Fibroblast of skin of right biceps (primary cell): ENCODE measurements at places on chromosomes 16 and 17.

DNA sequence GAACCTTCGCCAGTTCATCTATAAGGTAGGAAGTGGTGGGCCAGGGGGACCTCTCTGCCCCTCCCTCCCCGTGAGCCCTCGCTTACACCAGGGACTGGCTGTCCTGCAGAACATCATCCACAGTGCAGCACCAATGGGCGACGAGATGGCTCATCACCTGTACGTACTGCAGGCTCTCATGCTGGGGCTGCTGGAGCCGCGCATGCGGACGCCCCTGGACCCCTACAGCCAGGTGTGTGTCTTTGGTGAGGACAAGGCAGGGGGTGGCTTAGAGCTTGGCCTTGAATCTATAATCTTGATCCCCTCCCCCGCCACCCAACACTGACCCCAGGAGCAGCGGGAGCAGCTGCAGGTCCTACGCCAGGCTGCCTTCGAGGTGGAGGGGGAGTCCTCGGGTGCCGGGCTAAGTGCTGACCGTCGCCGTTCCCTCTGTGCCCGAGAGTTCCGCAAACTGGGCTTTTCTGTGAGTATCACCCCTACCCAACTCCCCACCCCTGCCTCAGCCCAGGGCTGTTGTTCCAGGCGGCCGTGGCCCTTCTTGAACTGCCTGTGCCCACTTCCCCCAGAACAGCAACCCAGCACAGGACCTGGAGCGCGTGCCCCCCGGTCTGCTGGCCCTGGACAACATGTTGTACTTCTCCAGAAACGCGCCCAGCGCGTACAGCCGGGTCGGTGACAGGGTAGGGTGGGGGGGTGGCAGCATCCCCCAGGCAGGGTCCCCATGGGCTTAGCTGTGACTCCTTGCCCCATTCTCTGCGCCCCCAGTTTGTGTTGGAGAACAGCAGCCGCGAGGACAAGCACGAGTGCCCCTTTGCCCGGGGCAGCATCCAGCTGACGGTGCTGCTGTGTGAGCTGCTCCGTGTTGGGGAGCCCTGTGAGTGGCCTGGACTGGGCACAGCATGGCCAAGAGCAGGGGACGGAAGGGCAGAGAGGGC, 2.7 kb downstream of the ELMO3 start:
- no peak for DNase-seq

GRCh38 chr17:56034197-56034635, 119.1 kb upstream of the ANKFN1 start:
- no peak for DNase-seq

- peak; percentile 83 for DNase-seq
Measured at GRCh38 chr16:31474173-31474714, 2.3 kb downstream of the TGFB1I1 start.

- no peak for DNase-seq
Measured at GRCh38 chr16:67780847-67781564, 25.4 kb downstream of the RANBP10 start.

- DNase-seq = no peak
Measured at GRCh38 chr16:12459391-12460063, 344.2 kb downstream of the CPPED1 start.

GRCh38 chr16:78251115-78251514, 151.7 kb downstream of the WWOX start:
- DNase-seq = no peak

DNA sequence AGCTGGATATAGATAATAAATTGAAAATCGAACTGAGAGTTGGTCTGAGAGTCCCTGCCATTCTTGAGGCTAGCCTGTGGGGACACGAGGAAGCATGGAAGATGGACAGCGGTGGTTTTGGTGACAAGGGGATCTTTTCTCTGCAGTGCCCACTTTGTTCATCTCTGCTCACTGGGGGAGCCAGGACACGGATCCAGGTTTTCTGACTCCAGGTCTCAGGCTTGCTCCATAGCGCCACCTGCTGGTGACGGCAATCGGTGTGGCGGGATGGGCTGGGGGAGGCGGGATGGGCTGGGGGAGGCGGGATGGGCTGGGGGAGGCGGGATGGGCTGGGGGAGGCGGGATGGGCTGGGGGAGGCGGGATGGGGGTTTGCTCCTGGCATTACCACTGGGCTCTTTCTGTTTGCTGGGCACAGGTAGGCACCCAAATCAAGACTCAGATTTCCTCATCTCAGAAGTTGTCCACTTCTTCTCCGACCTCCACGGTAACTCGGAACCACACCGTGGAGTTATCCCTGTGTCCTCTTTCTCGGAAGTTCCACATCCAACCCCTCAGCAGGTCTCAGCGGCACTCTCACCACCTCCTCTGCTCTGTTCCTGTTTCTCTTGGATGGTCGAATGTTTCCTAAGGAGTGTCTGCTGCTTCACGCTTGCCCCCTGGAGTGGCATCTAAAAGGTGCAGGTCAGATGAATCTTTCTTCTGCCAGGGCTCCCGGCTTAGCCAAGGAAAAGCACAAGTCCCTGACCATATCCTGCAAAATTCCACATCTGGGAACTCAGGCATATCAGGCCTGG, 142.4 kb downstream of the CYLD start:
- no peak for DNase-seq

GRCh38 chr17:12637015-12637414, 28.7 kb upstream of the MYOCD start:
- peak; percentile 98 for DNase-seq

GRCh38 chr16:8391257-8391656, 199.1 kb downstream of the TMEM114 start:
- no peak for DNase-seq

DNA sequence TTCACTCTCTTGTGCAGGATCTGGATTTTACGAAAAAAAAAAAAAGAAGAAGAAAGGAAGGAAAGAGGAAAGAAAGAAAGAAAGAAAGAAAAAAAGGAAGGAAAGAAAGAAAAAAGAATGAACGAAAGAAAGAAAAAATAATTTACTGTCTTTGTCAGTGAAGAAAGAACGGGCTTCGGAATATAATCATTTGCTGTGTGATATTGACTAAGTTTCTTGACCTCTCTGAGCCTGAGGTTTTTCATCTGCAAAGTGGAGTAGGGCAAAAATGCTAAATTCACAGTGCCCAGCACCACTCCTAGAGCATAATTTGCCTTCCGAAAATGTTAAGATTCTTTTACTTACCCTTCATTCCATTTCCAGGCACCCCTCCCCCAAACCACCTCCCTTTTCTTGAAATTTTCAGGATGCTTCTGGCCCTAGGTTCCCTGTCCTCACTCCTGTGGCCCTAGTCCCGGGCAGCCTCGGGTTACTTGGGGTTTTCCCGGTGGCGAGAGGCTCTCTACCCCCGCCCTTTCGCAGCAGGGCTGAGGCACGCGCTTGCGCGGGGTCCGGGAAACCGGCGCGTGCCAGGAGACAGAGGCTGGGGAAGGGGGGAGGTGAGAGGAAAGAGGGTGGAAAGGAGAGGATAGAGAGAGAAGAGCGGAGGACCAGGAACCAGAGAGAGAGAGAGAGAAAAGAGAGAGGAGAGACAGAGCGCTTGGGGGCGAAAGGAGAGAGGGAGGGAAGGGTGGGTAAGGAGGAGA, at the start of gene CNTNAP1:
Gene CNTNAP1, plus strand, starts transcription at position 556 of the 746 bp plus-strand sequence. CDS start 299 bp downstream, outside the sequence.
- DNase-seq = peak; percentile 83

DNA sequence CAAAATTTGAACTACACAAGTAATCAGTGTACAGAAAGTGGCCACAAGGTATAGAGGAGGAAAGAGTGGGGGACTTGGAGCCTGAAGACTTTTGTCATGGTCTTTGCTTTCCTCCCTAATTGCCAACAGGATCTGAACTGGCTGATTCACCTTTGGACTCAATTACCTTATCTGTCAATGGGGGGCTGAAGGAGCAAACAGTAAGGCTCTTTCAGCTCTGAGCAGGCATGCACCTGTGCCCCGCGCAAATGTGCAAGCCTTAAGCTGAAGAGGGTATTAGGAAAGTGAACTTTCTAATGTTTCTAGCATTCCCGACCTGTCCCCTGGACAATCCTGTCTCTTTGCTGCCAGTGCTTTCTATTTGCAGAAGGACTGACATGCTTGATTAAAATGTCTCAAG, 302.7 kb downstream of the CA10 start:
- no peak for DNase-seq

GRCh38 chr17:66309793-66310192, 7.4 kb downstream of the PRKCA start:
- no peak for DNase-seq

GRCh38 chr17:4365628-4366326, 698 bp downstream of the UBE2G1 start:
- no peak for DNase-seq

DNA sequence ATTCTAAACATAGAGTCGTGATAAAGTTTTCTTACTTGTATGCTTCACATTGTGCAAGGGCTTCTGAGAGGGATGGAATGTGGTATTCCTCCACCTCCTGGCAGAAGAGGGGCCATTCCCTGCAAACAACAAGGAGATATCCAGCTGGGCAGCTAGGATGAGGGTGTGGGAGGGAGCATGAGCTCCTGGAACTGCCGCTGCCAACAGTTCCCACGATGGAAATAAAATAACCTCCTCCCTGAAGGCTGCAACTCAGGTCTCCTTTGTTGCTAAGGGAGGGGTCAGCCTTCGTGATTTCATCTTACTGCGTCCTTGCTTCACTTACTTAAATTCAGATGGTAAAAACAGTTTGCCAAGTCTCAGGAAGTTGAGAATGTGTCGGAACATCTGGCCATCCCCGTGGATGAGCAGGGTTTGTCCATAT, 15.6 kb downstream of the PLEKHG4 start:
- DNase-seq = peak; percentile 40

- DNase-seq = no peak
Measured at GRCh38 chr16:57993897-57994296, 6.6 kb downstream of the ZNF319 start.

DNA sequence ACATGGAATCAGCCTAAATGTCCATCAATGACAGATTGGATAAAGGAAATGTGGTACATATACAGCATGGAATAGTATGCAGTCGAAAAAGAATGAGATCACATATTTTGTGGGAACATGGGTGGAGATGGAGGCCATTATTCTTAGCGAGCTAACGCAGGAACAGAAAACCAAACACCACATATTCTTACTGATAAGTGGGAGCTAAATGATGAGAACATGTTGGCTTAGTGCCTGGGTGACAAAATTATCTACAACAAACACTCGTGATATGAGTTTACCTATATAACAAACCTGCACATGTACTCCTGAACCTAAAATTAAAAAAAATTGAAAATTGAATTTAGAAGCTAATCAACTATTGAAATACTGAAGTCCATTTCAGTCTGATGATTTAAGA, 6.1 kb downstream of the ANKS4B start:
- no peak for DNase-seq

- DNase-seq = no peak
Measured at GRCh38 chr17:36136439-36136838, 32.8 kb downstream of the CCL4 start.

- DNase-seq = no peak
Measured at GRCh38 chr16:58094791-58095574, 34.2 kb downstream of the CFAP20 start.

DNA sequence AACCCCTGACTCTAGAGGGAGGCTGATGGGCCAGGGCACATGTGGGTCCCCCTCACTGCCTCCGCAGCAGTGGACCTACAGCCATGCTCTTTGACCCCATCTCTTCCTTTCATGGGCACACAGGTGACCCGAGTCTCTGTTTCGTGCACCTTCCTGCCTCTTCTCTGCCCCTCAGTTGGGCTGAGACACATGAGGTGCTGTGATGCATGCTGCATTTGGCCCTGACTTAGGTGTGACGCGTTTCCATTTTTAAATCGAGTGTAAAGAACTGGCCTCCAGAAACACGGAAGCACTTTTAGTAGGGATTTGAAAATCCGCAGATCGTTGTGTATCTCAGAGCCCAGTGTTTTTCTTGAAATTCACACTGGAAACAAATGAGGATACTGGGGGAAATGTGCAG, 24.6 kb downstream of the C16orf90 start:
- DNase-seq = no peak

- DNase-seq = peak; percentile 39
Measured at GRCh38 chr17:3983606-3984484, 19.6 kb upstream of the ATP2A3 start.

- DNase-seq = no peak
Measured at GRCh38 chr17:1683459-1683858, 1.2 kb downstream of the PRPF8 start.

- DNase-seq = no peak
Measured at GRCh38 chr17:55818451-55819375, 67.9 kb downstream of the PCTP start.

DNA sequence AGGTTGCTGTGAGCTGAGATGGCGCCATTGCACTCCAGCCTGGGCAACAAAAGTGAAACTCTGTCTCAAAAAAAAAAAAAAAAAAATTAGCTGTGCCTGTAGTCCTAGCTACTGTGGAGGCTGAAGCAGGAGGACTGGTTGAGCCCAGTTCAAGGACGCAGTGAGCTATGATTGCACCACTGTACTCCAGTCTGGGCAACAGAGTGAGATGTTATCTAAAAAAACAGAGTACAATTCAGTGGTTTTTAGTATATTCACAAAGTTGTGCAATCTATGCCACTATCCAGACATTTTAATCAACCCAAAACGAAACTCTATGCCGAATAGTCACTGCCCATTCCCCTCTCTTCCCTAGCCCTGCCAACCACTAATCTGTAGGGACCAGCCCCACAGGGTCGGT, 25.1 kb downstream of the C16orf54 start:
- no peak for DNase-seq

- DNase-seq = no peak
Measured at GRCh38 chr16:10040136-10041080, 141.8 kb downstream of the GRIN2A start.

- DNase-seq = no peak
Measured at GRCh38 chr16:25690552-25691143, 1.1 kb upstream of the HS3ST4 start.

DNA sequence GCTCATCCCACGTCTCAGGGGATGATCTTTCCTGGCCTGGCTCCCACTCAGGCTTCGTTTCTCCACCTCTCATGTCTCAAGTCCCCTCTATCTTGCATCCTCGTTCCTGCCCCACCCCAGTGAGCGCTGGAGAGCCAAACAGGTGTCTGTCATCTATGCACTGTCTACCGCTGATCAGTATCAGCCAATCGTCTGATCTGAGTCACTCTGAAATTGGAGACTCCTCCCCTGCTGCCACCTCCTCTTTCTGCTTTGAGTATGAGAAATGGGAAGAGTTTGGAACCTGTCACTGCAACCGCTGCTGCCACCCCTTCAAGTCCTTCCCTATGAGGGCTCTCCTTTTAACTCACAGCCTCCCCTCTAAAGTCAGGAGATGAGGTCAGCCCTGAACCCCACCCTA, 28.0 kb downstream of the FZD2 start:
- DNase-seq = no peak

DNA sequence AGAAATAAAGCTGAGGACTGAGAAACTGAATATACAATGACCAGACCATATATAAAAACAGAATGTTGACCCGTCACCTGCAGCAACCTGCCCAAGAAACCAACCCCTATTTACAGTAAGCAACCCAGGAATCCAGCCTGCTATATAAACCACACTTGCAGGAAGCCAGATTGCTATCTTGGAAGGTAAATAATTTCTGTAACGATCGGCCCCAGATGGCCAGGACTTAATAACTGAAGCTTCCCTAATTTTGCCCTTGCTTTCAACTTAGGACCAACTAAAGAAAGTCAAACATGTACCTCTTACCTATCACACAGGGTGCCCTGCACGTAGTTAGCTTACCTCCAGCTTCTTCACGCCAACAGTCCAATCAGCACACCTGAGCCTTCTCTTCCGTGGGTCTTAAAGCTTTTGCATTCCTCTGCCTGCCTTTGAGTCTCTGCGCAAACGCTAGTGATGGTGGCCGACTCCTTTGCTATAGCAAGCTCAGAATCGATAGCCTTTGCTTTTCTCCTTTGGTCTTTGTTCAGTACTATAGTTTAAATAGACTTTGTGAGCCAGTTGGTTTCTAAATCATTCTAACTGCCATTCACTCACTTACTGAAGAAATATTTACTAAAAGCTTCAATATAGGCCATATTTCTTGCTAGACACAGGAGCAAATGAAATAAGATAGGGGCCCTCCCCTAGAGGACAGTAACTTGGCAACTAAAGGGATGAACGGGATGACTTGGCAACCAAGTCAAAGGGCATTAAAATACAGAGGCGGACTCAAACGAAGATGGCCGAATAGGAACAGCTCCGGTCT, 31.3 kb downstream of the MPHOSPH6 start:
- DNase-seq = no peak
